ENCODE measurements at places on chromosomes 7 and 10.

DNA sequence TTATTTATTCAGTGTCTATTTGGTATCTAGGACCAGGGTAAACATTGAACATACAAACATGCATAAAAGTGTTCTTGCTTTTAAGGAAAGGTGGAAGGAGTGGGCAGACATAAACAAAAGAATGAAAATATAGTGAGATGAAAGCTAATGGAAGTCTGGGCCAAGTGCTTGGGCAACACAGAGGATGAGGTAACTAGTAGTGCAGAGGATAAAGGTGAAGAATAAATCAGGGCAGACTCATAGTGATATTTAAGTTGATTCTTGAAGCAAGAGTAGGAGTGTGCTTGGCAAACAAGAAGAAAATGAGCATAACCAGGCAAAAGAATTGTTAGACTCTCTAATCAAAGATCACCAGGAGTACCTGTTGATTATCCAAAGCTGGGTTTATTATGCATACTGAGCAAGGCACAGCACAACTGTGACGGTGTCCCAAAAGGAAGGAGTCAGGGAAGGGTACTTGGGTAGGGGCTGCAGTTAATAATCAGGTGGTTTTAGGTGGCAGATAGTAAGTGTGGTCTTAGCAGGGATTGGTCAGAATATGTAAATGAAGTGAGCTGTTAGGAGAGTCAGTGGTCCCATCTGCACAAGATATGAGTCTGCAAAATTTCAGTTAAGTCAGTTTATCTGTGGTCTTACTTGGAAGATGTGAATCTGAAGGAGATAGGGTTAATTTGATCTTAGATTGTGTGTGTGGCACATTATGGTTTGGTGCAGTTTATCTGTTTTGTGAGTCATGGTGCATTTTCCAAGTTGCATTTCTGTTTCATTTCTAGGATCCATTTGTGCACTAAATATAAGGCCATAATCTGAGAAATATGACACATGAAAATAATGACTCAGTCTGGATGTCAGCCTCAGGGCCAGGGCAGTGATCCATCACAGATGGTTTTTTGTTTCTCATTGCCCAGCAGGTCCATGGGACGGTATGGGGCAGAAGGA lies 30.6 kb upstream of the TAX1BP1 start:
- DNase-seq: no peak

GRCh38 chr10:124217906-124218804 lies 124.8 kb upstream of the CHST15 start:
- no peak for DNase-seq

GRCh38 chr10:3738855-3739350 lies 46.1 kb downstream of the KLF6 start:
- no peak for DNase-seq

DNA sequence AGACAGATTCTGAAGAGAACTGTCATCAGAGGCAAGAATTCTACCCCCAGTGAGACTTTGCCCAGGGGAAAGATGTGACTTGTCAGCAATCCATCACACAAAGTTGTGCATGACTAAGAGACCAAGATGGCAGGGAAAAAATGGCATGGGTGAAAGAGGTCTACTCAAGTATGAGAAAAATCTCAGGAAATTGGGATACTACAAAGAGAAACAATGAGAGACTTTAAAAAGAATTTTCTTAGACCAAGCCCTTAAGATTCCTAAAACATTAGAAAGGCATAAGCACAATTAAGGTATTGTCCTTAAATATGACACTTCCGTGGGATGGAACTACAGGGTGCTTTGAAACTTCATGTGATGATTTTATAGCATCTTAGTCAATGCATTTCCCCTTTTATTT lies 45.6 kb upstream of the PDE1C start:
- DNase-seq: no peak

DNA sequence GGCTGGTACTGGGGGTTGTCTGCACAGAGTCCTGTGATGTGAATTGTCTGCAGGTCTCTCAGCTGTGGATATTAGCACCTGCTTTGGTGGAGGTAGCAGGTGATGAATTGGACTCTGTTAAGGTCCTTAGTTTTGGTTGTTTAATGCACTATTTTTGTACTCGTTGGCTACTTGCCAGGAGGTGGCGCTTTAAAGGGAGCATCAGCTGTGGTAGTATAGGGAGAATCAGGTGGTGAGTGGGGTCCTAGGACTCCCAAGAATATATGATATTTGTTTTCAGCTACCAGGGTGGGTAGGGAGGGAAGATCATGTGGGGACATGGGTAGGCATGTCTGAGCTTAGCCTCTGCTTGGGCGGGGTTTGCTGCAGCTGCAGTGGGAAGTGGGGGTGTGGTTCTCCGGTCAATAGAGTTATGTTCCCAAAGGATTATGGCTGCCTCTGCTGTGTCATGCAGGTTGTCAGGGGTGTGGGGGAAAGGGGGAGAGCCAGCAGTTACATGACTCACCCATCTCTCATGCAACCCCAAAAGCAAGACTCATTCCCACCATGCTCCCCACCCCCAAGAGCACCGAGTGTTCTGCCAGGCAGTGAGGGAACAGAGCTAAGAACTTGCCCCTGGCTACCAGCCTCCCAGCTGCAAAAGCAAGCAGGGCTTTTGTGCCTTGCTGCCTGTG lies 53.7 kb upstream of the ZNF273 start:
- no peak for DNase-seq

DNA sequence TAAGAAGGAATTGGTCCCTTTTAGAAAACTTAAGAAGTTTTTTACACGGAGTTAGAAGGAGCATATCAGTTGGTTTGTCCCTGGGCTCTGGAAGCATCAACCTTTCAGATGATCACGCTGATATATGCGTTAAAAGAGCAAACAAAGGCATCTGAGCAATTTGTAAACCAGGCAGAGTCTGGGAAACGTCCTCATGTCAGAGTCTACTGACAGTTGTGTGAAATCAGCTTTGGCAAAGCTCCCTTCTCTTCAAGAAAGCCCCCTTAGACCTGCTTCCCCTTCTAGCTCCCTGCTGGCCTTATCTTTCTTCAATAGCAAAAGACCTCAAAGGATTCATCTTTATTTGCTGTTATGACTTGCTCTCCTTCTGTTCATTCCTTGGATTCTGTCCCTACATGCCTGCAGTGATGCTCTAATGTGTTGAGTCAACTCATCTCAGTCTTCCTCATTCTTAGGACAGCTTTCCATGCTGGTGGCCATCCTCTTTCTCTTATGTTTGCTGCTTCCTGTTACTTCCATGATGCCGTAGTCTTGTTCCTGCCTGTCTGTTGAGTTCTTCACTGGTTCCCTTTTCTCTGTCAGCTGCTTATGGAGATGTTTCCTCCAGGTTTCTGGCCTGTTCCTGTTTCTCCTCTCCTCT lies 106.5 kb upstream of the BMPER start:
- DNase-seq: no peak

DNA sequence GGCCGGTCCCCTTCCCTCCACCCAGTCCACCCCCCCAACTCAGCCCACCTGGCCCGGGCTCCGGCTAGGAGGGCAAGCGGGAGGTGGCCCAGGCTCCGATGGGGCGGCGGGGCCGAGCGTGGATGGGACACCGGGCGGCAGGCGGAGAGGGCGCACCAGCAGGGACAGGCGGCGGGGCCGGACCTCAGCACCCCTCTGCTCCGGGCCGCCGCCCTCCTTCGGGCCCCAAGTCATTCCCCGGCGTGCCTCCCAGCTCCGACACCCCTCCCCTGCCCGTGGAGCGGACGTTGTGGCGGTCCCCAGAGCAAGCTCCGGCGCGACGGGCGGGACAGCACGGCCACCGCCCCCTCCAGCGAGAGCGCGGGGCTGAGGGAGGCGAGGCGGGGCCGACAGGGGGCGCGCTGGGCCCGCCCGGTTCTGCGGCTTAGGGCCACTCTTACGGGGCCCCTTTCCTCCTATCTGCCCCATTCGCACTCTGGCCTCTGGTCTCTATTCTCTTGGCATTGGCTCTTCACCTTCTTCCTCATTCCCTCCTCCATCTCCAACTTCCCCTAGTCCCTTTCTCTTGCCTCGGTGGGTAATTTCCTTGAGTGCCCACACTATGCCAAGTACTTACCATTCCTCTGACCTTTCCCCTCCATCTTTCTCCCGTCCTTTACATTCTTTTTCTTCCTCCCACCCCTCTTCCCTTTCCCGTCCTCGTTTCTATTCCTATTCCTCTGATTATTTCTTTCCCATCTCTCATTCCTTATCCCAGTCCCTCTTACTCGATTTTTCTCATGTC lies 701 bp upstream of the GBX1 start:
- peak; percentile 71 for DNase-seq

DNA sequence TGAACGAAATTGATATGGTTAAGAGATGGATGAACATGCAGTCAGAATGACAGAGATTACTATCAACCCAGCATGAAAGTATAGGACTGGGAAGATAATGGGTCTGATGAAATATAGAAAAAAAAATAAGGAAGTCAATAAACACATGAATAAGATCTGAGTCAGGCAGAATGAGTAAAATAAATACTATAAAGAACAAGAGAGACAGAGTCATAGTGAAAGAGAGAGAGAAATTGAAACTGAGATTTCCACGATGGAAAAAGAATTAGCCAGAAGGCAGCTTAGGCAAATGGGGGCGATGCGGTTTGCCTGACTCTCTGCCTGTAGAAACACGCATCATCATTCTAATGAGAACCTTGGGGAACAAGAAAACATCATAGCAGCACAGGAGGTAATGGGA lies 26.6 kb downstream of the SEMA3D start:
- no peak for DNase-seq

- DNase-seq: no peak
Observed at GRCh38 chr10:1531883-1532597, 205.3 kb downstream of the ADARB2 start.

GRCh38 chr10:47438857-47439474 lies 44.9 kb downstream of the ANXA8 start:
- DNase-seq: no peak

DNA sequence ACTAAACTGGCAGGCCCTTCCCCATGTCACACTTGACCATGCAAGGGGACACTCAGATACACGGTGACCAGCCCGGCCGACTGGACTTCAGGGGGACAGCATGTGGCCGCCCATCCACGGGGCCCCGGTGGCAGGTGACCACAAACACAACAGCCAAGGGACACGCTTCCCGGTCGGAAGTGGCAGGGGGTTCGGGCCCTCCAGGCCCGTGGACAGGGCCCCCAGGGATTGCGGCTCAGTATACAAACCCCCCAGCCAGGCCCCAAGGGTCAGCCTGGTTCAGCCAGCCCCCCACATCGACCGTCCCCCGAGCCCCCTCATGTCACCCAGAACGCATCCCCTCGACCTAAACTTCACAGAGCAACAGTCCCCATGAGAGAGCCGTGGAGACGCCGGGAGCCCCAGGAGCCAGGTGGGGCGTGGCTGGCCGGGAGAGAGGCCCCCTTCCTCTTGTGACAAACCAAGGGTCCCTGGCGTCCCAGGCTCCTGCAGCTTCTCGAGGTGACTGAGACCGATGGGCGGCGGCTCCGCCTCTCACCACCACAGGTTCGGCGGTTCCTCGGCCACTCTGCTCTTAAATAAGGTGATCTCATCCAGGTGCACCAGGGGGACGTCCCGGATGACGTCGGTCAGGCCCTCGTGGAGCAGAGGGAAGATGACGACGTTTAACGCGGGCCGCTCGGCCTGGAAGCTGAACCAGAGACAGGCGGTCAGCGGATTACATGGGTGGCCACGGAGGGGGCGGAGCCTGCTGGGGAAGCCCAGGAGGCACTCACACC lies 57.8 kb upstream of the TNRC18 start:
- DNase-seq: no peak

DNA sequence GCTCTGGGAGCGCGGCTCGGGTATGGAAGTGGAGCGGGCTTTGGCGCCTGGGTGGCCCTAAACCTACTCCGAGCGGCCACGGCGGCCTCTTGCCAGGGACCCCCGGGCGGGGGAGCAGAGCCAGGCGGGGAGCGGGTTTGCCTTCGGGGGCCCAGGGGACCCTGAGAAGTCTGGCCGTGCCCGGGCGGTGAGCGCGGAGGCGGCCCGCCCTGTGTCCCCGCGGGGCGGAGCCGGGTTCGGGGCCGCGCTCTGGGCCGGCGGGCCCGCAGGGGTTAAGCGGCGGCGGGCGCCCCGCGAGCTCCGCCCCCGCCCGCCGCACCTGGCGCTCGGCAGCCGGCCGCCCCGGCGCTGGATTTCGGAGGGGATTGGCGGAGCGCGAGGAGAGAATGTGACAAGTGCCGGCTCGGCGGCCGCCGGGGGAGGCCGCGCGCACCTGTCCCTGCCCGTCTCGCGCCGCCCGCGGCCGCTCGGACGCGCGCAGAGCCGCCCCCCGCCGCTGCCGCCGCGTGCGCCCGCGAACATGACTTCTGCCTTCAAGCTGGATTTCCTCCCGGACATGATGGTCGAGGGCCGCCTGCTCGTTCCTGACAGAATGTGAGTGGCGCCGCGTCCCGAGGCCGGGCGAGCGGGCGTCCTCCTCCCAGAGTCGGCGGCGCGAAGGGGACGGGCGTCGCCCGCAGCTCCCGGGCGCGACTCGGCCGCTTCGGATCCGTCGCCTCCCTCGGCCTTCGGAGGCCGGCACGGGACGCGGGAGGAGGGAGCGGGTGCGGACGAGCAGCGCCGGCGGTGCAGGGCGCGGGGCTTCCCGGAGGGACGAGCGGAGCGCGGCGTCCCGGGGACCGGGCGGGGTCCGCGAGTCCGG lies at the start of gene CELF2:
TSS of gene CELF2 (plus strand) at position 303 of the 862 bp plus-strand sequence. CDS start at position 521, 218 bp downstream.
- peak; percentile 83 for DNase-seq

DNA sequence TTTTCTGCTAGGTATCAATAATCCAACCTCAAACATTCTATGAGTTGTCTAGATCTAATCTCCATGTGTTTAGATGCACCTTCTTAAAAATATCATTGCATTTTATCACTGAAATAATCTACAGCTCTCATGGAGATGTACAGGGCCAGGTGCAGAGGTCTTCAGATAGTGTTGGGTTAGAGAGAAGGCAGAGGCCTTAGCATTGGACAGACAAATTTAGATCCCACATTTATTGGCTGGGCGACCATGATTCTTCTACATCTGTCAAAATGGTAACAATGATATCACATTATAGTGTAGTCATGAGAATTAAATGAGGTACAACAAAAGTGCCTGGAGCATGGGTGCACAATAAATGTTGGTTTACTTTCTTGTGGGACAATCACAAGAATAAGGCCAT lies 3.1 kb downstream of the ARHGAP22 start:
- no peak for DNase-seq

DNA sequence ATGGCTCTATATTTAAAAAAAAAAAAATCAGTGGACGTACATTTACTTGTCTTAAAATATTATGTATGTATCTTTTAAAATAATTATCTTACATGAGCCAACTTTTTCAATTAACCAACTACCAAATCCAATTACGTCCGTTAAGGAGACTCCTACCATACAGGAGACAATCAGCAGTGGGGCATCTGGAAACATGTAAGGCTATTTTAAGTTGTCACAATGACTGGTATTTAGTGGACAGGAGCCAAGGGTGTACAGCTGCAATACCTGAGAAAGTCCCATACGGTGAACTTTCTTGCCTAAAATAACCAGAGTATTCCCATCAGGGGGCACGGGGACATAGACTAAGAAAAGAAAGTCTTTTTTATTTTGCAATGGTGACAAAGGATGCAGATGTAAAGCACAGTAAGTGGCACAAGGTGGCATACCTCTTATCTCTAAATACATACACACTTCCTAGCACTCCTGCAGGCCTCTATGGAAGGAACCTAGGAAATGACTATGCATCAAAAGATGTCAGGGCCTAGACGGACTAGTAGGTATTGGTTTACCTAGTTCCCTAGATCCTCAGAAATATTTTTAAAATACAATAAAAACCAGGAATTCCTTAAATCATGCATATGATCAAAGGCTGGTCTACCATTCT lies 16.0 kb upstream of the TLL2 start:
- no peak for DNase-seq

- DNase-seq: no peak
Observed at GRCh38 chr7:130181263-130181605, 24.0 kb downstream of the TMEM209 start.

All from retina (tissue), 1 donor.